ENCODE measurements at places on chromosomes 5 and 9.

DNA sequence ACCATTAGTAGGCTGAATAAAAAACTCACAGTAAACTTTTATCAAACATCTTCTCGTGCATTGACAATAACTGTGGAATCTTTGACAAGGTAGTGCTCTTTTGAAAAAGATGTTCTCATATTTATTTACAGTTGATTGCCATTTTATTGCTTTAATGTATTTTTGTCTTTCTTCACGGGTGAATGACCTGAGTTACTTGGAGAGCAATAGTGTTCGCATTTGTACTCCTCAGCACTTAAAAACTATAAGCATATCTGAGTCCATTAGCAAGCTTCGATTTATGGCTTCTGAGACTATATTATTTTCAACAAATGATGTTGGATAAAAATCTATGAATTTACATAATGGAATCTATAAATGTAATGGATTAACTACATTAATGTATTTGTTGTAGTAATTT, 1012.3 kb downstream of the CDH9 start:
- no peak for DNase-seq
- H3K27me3 ChIP-seq = no peaks in the 10 kb centered on the region
- H3K4me3 ChIP-seq = no peak overlapping the region
- no peaks in the 10 kb centered on the region for H3K4me1 ChIP-seq
- H3K36me3 ChIP-seq = no peaks in the 10 kb centered on the region

DNA sequence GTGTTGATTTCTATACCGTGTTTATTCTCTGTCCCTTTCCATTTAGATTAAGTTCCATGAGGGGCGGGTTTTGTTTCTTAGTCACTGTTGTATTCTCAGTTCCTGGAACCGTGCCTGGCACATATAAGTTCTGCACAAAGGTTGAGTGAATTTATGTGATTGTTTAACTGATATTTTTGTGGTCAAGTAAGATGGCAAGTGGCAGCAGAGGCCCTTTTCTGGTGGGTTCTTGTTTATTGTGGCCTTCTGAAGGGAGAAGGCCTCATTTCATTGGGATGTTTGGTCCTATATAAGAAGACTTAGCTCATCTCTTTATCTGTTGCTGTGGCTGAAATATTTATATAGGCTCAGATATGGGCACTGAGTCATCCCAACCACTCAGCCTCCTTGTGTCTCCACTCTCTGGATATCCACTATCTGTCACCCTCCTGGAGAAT, 262.5 kb downstream of the PSAT1 start:
- H3K27me3 ChIP-seq = no peaks in the 10 kb centered on the region
- H3K27ac ChIP-seq = no peak overlapping the region
- H3K4me3 ChIP-seq = no peak overlapping the region

- no peak overlapping the region for H3K4me3 ChIP-seq
- no peak overlapping the region for H3K27ac ChIP-seq
- no peaks in the 10 kb centered on the region for H3K27me3 ChIP-seq
- no peaks in the 10 kb centered on the region for H3K4me1 ChIP-seq
- no peak for DNase-seq
- no peaks in the 10 kb centered on the region for H3K36me3 ChIP-seq
Measured at GRCh38 chr5:117107859-117108258, 533.2 kb upstream of the SEMA6A start.

DNA sequence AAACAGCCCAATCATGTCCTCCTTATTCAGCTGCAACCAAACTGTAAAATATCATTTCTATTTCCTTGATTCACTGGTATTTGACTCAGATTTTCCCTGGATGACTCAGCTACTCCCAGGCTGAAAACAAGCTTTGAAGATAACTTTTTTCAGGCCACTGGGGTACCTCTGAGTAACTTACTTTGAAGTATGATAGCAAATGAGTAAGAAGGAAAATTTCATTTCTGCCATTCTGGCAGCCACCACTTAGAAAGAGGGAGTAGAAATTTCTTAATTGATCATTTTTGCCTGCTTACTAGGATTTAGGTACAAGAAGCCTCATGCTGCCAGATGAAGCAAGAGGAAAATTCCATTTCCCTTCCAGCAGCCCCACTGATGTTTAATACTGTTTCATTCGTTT, 247.4 kb downstream of the PRELID2 start:
- no peaks in the 10 kb centered on the region for H3K4me1 ChIP-seq
- no peaks in the 10 kb centered on the region for H3K36me3 ChIP-seq
- DNase-seq = no peak
- H3K4me3 ChIP-seq = no peak overlapping the region
- no peaks in the 10 kb centered on the region for H3K27me3 ChIP-seq
- H3K27ac ChIP-seq = no peak overlapping the region

GRCh38 chr5:40676613-40677343, 2.9 kb upstream of the PTGER4 start:
- peaks cover 2% of the 10 kb centered on the region for H3K27me3 ChIP-seq
- H3K36me3 ChIP-seq = no peaks in the 10 kb centered on the region
- no peak overlapping the region for H3K4me3 ChIP-seq

DNA sequence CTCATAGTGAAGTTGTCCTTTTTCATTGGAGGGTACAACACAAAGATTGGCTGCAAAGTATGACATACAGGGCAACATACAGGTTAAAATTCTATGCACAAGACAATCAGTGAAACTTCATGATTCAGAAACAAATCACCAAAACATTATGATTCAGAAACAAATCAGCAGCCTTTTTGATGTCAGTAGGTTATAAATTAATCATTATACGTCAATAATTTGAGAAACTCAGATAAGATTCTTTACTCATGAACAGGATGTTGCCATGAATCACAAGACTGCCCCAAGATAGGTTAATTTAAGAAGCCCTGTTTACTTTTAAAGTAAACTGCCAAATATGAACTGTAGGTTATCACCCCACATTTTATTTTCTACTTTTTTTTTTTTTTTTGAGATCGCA, 62.2 kb upstream of the IL33 start:
- H3K27ac ChIP-seq = no peak overlapping the region
- DNase-seq = no peak
- H3K4me3 ChIP-seq = no peak overlapping the region

- DNase-seq = no peak
- peaks cover 9% of the 10 kb centered on the region for H3K36me3 ChIP-seq
- H3K27ac ChIP-seq = no peak overlapping the region
- no peaks in the 10 kb centered on the region for H3K27me3 ChIP-seq
- H3K4me1 ChIP-seq = no peaks in the 10 kb centered on the region
Measured at GRCh38 chr5:79974886-79975285, 16.2 kb downstream of the MTX3 start.

Measured in upper lobe of left lung (tissue), 6 donors.